ENCODE measurements at places on chromosomes 12 and 14.

DNA sequence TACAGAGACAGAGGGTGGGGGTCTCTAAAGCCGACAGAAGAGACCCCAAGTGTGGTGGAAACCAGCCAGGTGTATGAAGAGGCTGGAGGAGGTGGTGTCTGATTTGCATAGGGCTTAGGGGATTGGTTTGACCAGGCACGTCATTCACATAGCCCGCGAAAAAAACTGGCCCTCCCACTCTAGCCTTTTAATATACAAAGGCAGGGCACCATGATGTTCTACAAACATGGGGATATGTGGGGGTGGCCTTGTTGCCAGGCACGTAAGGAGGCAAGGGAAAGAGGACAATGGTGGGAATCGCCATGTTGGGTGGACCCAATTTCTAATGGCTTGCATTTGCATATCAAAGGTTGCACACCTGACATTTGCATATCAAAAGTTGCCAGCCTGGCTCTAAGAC is 13.2 kb downstream of the LALBA start:
- no peak for DNase-seq

GRCh38 chr12:29858270-29858786 is 74.6 kb upstream of the TMTC1 start:
- no peak for DNase-seq

GRCh38 chr12:85872497-85873091 is 1.5 kb upstream of the NTS start:
- DNase-seq, result peak; percentile 39

- DNase-seq, result peak; percentile 54
Measured at GRCh38 chr12:122955156-122955555, 11.1 kb downstream of the ABCB9 start.

- no peak for DNase-seq
Measured at GRCh38 chr12:77089686-77090220, 24.4 kb upstream of the E2F7 start.

DNA sequence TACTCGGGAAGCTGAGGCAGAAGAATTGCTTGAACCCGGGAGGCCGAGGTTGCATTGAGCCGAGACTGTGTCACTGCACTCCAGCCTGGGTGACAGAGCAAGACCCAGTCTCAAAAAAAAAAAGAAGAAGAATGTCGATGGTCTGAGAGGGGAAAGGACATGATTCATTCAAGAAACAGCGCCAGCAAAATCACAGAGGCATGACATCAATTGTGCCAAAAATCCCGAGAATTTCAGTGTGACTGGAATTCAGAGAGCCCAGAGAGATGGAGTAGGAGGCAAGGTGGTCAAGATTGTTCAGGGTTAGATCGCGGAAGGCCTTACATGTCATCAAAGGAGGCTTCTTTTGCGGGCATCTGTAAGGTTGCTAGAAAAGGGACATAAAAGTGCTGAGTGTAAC is 483.3 kb downstream of the VRK1 start:
- DNase-seq, result no peak

DNA sequence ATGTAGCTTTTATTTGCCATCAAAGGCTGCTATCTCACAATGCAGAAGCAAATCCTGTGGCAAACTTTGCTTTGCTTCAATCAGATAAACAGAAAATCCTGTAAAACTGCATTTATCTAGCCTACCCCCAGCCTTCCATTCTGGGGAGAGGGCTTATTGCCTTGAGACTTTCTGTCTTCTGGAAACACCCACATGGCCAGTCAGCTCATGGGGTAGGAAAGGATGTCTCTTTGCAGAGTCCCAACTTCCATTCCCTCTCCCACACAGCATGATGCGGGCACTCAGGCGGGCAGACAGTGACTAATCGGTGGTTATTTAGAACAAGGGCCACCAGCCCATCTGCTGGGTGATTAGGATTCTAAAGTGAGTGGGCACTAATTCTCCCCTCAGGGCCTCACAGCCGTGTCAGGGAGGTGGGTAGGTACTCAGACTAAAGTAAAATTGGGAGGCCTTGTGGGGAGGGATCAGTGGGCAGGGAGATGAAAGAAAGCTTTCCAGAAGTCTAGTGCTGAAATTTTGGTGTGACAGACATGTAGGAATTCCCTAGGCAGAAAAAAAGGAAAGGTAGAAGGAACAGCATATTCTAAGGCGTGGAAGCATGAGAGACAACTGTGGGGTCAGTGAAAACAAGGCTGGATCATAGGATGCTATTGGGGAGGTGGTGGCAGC is 720.5 kb downstream of the VRK1 start:
- DNase-seq, result no peak

DNA sequence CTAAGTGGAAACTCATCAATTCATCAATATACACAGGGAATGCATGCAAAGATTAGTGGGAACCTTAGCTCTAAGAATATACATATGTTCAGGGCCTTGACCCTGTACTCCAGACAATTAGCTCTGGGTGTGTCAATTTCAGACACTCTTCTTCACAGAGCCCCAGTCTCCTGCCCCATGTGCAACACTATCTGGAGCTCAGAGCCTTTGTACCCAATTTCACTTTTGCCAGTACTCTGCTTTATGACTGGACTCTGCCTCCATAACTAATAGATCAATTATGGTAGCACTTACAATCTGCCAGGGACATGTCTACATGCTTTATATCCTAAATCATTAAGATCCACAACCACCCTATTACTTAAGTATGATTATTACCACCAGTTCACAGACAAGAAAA is 152.5 kb upstream of the PLEKHG7 start:
- no peak for DNase-seq

DNA sequence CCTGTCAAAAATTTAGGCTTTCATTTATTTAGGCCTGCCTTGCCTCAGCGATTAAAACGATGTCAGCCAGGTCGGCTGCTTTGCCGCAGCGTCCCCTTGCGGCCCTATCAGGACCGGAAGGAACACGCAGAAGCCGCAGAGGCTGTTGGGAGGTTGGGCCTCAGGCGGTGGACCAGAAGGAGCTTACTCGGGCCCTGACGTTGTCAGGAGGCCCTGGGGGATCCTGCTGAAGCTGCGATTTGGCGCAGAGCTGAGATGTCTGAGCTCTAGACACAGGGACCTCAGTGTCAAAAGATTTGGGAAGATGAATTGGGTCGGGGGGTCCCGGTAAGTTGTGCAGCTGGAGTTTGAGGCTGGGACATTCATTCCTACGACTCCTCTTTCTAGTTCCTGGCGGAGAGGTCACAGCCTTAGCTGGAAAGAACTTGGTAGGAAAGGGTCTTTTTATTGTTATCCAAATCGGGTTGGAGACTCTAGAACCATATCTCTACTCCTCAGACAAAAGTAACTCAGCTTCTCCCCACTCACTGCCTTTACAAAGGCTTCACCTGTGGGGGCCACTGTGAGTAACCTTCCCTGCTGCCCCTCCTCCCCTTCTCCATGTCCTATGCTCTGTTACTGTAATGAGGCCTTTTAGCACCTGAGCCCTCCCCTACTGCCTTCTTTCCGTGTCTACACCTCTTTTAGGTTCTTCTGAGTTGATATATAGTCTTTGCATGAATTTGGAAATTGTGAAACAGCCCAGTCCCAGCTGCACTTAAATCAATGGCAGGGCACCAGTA is 6.6 kb upstream of the ABCD2 start:
- DNase-seq, result no peak

DNA sequence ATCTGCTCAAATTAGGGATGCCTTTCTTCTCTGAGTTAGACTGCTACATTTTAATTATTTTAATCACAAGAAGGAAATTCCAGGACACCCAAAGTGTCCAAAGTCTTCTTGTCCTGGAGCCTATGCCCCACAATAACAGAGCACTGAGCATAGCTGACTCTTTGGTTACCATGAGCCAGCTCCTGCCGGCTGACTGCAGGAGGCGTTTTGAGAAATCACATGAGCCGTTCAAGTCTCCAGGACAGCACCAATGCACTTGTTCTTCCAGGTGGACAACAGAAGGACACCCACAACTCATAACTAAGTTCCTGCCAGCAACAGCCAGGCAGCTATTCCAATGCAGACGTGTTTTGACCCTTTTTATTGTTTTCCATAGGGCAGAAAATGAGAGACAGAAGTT is 46.0 kb upstream of the SRSF5 start:
- no peak for DNase-seq

Data from NCI-H2171 treated with DMSO at 0.1 percent for 48 hours (cell line).